T-helper 17 cell (primary cell): ENCODE measurements at places on chromosomes 4 and X. TPM values are rescaled to one million over a fixed set of nuclear protein-coding genes. Genes with fewer than 3 reads are reported as not detected.

RTL3 gene
- not detected for total RNA-seq

DNA sequence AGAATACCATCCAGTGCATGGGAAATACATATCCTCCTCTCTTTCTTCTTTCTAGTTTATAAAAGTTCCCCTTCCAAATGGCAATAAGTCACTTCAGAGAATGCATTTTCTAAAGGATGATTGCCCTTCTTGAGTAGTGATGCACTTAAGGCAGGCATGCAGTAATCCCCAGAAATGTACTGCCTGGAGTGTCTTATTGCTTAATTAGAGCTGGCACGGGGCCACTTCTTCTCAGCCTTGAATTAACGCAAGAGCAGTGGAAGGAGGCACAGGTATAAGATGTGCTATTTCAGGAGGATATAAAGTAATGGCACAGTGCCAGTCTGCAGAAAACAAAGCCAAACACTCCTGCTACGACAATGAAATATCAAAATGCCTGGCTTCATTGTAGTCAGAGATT lies 371.4 kb upstream of the FAM241A start:
- DNase-seq: no peak

DNA sequence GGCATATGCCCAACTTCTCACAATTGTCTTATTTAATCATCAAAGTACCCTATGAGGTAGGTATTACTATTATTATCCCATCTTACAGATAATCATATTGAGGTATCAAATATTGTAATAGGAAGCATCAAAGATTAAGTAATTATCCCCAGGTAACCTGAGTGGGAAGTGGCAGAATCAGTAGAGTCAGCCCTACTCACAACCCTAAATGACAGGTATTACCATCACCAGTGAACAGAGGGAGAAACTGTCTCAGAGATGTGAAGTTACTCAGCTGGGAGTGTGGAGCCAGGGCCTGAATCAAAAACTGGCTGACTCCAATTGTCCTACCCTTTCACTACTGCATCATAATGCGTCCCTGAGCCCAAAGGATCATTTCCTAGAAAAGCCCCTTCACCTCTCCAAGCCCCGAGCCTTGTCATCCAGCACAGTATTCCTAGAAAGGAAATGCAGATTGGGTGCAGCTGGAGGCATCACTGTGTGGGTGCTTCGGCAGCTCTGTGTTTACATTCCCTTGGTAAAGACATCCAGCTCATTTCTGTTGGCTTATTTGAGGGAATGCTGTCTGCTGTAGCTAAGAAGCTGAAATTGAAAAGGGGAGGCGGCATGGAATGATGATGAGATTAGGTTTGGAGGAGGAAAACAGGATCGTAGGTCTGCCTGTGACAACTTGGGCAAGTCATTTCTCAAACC lies 72.8 kb downstream of the DHX15 start:
- DNase-seq: no peak

- DNase-seq: no peak
These were observed 262.9 kb downstream of the ASMT start for GRCh38 chrX:1877780-1878179.

DNA sequence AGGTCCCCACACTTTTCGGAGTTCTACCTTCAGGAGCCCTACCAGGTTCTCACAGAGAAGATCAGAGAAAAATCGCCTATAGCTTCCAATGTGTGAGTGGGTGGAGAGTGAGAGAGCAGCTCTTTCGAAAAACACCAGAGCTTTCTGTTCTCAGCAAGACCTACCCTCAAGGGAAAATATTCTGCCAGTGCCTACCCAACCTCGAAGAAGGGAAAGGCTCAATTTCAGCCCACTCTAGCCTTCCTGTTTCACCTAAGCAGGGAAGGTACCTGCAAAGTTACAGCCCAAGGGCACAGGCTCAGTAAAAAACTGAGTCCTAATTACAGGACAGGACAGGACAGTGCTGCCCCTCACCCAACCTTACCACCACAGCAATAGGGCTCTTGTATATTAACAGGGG lies 104.0 kb upstream of the WDR17 start:
- DNase-seq: no peak
